Regular cardiac myocyte (primary cell): ENCODE measurements at places on chromosomes 12 and 14. TPM values are rescaled to one million over a fixed set of nuclear protein-coding genes. Genes with fewer than 3 reads are reported as not detected.

The PRB2 gene
- not detected in 2 replicates for total RNA-seq

The AKAP5 gene
- total RNA-seq = 0.56 and 0.58 TPM in 2 replicates

The HECTD4 gene
- 14.6 and 17.8 TPM in 2 replicates for total RNA-seq

The SUSD6 gene
- 6.8 and 7.5 TPM in 2 replicates for total RNA-seq

The SRRM4 gene
- not detected in 2 replicates for total RNA-seq

The SOCS2 gene
- total RNA-seq = 10.2 and 31.3 TPM in 2 replicates

The DBX2 gene
- total RNA-seq = not detected in 2 replicates

The BBS10 gene
- 17.8 and 22.6 TPM in 2 replicates for total RNA-seq

The OR6C70 gene
- not detected in 2 replicates for total RNA-seq

The OLR1 gene
- 1.2 and 1.4 TPM in 2 replicates for total RNA-seq

The KRT78 gene
- not detected in 2 replicates for total RNA-seq

The KRT3 gene
- not detected in 2 replicates for total RNA-seq

The SERPINA3 gene
- 1.3 and 9.9 TPM in 2 replicates for total RNA-seq

The FOXM1 gene
- 0.28 and 12.5 TPM in 2 replicates for total RNA-seq

The PLEKHD1 gene
- under 0.01 TPM in 1 of 2 replicates, not detected in the other for total RNA-seq

The TPPP2 gene
- not detected in 2 replicates for total RNA-seq

The PPP2R5C gene
- total RNA-seq = 91.3 and 95.8 TPM in 2 replicates

The DENND5B gene
- 9.0 and 17.8 TPM in 2 replicates for total RNA-seq

The KCNJ8 gene
- total RNA-seq = 24.7 and 62.0 TPM in 2 replicates
